Mucosa of descending colon (tissue), 3 donors: ENCODE measurements at places on chromosomes 2 and 18.
A peak's percentile ranks its signal among the peaks of the same experiment; 100 is the strongest.

DNA sequence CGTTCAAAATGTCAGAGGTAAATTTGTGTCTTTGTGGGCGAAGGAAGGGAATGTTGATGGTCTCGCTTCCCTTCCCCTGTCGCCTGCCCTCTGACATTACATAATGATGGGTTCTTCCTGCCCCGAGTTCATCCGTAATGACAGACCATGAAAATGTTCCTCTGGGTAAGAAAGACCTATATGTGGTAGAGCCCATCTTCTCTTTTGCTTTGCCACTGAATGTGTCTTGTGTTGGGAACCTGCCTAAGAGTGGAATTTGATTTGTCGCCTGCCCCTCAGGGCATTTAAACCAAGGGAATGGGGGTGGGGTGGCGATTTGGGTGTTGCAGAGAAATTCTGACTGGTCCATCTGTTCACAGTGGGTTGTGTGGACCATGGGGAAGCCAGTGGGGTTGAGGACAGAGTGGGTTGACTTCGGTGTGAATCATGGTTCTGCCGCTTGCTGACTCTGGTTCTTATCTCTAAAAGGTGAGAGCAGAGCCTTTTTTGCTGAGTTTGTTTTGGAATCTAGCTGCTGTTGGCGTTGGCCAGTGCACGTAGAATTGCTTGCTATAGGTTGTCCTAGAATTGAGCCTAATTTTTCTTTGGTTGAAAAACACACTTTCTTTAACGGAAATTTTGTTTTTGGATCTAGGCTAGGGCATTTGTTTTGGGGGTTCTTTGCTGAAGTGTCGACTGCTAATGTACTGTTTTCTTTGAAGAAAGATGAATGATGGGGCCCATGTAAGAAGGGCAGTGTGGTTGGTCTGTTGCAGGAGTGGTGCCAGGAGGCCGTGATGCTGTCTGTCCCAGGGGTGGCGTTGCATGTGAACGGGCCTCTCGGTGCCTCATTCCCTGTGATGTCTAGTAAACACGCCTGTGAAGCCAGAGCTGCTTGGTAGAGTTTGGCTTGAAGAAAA, 1.3 kb downstream of the INPP4A start:
- no peak for DNase-seq

DNA sequence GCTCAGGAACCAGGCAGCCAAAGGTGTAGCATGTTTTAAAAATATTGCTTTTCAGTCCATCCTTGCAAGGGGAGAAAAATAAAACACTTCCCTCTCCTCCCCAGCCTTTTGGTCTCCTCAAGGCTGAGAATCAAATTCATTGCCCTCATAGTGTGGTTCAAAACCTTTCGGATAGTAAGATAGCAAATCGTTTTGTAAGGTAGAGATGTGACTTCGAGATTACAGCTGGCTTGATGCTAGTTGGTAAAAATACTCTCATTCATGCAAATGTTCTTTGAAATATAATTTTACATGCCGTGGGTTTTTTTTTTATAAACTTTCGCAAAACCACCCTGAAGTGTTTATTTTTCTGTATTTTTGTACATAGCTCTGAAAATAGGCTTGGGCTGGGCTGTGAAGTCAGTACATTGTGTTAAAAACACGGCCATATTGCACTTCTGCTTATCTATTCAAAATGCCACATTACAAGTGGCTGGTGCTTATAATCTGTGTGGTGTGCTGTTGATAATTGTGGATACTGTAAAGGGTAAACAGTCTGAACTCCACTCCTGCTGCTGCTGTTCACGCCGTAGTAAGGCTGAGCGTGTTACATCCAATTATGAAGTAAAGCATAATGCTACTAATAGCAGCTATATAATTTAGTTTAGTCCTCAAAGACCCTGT, 172.0 kb upstream of the SIX3 start:
- no peak for DNase-seq

GRCh38 chr2:166060191-166060590, 67.6 kb downstream of the SCN1A start:
- no peak for DNase-seq

DNA sequence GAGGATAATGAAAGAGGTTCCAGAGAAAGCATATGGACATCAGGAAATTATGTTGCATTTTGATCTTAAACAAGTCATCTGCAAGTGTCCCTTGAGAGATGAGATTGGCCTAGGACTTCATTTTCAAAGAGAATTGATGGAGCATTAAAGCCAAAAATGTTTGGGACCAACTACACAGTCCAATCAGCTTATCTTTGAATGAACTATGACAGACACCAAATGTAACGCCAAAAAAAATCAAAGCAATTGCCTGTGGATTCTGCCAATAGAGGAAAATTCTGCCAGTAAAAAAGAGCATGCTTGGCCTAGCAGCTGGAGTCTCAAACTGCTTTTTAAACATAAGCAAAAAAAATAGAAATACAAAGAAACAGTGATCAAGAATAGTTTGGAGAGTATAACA, 594.5 kb upstream of the CHAC2 start:
- DNase-seq, result no peak

GRCh38 chr2:68974251-68974650, at the start of gene GKN1:
Gene GKN1 (plus strand): TSS chr2:68974636. CDS start chr2:68974678, 42 bp downstream.
- DNase-seq, result no peak

- DNase-seq, result peak; percentile 73
Measured at GRCh38 chr2:43225788-43226557, 433 bp downstream of the ZFP36L2 start.

- no peak for DNase-seq
Measured at GRCh38 chr2:49261781-49262180, 107.5 kb upstream of the FSHR start.

DNA sequence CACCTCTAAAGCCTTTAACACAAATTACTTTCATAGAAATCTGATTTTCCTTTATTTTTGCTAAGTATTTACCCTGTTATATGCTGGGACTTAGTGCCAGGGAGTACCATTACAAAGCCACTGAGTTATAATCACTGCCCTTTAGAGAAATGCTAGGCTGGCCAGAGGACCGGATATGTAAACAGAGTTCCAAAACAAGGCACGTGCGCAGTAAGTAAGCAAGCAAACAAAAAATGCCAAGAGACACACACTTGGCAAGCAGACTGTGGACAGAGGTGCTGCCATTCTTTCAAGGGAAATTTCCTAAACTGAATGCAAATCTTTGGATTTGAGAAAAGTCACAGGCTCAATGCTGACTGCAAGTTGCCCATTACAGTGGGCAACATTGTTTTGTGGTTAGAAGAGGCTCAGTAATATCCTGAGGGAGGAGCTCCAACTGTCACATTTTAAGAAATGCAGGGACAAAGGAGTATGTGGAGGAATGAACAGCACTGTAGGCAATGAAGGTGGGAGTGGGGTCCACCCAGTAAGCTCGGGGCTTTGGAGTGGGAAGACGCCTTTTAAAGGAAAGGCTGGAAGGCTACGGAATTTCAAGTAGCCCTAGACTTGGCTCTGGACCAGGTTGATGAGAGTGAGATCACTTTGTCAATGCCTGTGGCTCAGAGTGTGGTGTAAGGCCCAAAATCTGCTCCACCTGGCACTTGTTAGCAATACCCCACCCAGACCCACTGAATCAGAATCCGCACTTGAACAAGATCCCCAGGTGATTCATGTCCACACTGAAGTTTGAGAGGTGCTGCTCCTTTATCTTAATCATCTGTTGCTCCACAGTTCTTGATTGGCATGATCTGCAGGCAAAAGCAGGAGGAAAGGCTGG, 2.1 kb upstream of the PARD6G start:
- no peak for DNase-seq

DNA sequence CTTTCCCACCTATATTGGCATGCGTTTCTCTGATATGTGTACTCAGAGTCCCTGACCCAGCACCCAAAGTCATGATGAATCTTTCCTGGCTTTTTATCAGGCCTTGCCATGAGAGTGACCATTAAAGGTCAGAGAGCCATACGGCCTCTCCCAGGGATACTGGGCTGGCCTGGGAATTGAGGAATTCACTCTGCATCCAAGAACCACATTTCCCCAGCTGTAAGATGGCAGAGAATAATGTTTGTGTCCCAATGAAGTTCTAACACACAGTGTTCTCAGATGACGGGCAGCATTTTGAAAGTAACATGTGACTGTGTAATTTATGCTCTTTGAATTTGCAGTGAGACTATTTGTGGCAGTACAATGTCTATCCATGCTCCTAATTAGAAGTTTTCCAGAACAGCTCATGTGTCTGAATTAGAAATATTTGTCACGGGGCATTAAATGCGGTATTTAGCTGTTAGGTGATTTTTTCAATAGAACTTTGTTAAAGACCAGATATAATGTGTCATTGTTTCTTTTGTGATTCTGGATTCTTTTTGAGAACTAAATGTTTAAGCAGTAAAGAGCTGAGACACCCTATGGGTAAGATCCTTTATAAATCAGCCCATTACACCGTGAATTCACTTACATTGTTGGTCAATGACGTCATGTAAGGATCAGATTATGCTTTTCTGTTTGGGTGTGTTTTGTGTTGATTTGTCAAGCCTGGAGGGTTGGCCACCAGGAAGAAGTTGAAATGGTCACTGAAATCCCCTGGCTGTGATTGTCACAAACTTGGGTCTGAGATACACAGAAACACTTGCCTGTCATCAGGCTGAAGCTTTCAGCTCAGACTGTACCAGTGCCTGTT, 7.3 kb upstream of the SLC3A1 start:
- DNase-seq, result no peak

- no peak for DNase-seq
Measured at GRCh38 chr2:108236676-108237335, 3.0 kb upstream of the SULT1C3 start.

GRCh38 chr2:176582176-176582575, 312.9 kb downstream of the MTX2 start:
- no peak for DNase-seq

DNA sequence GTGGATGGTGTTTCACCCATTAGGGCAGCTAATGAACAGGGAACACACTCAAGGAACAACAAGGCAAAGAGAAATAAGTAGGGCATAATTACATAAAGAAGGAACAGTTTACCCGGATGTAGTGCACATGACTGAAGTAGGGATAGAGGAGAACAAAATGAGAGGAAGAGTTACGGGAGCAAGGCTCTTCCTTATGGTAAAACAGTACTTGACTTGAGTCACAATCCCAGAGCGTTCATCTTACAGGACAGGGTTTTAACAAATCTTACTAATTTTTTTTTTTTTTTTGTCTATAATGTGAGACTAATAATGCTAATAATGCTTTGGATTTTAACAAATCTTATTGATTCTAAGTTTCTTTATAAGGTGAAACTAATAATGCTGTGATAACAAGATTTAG, 1329.5 kb downstream of the LRP1B start:
- no peak for DNase-seq

- DNase-seq, result no peak
Measured at GRCh38 chr2:15242936-15243461, 318.1 kb downstream of the NBAS start.

- DNase-seq, result no peak
Measured at GRCh38 chr18:23352042-23352441, 101.0 kb upstream of the RIOK3 start.

DNA sequence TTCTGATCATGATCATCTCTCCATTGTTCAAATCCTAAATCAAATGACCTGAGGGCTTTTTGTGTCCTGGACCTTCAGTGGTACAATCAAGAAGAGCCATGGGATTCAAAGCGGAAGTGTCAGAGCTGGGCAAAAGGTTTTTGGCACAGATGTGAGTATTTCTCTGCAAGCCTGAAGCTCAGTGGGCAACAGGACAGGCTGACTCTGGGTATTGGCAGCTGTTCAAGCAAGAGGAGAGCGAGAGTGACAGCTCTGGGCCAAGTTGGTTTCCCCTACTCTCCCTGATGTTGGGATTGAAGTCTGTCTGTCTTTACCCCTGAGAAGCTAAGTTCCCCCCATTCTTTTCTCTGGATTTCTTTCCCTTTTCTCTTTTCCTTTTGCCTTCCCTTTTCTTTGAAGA, 33.3 kb downstream of the DSEL start:
- DNase-seq, result no peak

- DNase-seq, result no peak
Measured at GRCh38 chr2:216849987-216850386, 9.9 kb downstream of the TNP1 start.

- no peak for DNase-seq
Measured at GRCh38 chr2:219158586-219158985, 2.0 kb downstream of the NHEJ1 start.
